ENCODE measurements at places on chromosomes 2 and 18.

DNA sequence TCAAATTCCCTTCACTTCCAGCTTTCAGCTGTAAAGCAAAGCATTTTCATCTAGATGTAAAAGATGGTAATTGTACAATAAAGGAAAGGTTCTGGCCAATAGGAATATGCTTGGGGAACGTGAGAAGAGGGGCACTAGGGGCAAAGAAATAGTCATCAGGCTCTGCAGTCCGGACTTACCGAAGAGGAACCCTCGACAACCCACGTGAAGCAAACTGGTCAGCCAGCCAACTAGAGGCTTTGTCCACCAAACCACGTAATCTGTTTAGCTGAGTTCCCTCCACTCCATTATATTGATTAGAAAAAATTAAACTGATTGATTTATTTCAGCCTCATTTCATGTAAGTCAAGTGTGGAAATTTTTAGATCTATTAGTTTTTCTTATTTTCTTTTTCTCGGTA is 300.4 kb upstream of the FANCL start:
- DNase-seq: no peak

DNA sequence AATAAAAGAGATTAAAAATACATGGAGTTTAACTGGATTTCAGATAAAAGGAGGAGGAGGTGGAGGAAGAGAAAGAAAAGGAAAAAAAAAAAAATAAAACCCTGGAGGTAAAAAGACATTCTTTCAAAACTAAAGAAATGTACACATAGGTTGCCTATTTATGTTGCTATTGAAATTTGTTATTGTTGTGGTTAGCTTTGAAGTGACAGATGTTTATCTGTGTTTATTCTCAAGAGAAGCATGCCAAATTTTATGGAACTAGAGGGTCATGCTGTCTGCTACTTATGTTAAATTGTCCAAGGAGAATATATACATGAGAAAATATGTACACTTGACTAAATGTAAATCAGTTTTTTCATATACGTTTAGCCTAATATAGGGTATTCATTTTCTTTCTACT is 653.2 kb downstream of the DCDC2C start:
- no peak for DNase-seq

GRCh38 chr2:124810132-124810531 is 785.0 kb downstream of the CNTNAP5 start:
- no peak for DNase-seq

DNA sequence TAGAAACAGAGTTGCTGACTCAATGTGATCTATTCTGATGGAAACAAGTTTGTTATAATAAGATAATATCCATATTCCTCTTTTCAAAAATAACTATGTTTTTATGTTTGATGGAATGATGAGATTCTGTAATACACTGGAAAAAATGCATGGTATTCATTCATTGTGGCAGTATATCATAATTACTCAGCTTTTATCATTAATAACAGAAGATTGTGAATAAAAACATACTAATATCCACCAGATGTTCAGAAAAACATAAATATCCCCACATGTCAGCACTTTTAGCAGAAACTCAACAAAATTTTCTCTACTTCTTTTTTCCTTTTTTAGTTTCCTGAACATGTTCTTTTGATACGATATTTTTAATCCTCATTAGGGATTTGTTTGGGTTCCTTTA is 130.9 kb upstream of the CAVIN2 start:
- DNase-seq: no peak

DNA sequence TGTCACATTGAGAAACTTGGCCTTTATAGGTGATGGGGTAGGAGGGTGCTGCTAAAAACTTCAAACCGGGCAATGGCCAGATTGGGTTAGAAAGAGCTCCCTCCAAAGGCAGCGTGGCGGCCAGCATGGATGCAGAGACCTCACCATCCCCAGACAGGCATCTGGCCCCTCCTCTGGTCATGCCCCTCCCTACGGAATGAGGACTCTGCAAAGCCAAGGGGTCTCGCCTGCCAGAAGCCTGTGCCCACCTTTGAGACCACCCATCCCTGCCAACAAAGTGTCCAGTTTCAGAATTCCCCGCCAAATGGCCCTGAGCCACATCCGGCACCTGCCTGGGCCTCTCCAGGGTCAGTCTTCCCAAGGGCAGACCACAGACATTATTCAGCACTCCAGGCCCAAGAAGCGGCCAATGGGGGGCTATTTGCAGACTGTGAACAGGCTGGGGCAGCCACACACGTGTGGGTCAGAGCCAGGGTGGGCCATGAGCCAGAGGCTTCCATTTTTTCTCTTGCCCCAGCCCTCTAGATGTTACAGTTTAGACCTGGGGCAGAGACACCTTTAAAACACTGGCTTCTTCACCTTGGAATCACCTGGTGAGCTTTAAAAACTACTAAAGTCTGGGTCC is 4.2 kb upstream of the ATP6V1B1 start:
- no peak for DNase-seq

DNA sequence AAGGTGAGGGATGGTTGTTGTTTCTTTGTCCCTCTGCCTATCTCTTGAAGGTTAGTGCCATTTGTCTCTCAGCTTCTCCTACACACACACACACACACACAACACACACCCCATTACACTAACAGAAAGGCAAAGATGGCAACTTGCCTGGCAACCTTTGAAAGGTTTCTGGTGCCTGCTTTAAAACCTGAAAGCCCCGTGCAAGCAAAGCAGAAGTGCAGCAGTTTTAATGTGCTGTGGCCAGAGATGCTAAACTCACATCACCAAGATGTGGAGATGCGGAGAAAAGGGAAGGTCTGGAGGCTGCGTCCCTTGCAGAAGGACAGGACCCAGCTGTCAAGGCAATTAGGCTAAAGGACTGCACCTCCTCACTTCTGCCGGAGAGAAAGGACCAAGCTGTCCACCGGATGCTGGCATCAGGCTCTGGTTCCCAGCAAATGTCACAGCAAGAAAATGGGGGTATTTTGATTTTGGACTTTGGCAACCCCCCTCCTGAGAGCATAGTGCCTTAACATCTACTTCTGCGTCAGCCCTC is 196.4 kb downstream of the ARL4C start:
- no peak for DNase-seq

- DNase-seq: no peak
These were observed 31.8 kb downstream of the SLC9A4 start for GRCh38 chr2:102504833-102505232.

GRCh38 chr2:68879296-68879695 is 8.1 kb upstream of the BMP10 start:
- no peak for DNase-seq

Measured in activated naive CD4-positive, alpha-beta T cell treated with anti-CD3 and anti-CD28 coated beads for 36 hours (primary cell).